ENCODE measurements at places on chromosomes 5 and 9.

DNA sequence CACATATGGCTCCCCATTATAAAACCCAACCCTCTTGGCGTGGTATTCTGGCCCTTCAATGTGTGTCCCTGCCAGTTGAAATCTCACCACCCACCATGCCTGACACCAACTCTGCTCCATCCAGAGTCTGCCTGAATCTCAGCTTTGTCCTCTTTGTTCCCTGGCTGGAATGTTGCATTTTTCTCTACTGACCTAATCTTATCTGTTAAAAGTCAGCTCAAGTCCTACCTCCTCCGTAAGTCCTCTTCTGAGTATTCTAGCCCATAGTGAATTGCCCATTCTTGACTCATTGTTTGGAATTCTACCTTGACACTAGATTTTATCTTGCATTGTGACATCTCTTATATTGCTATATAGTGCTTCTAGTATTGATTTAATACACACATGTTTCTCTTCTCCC lies 207.1 kb upstream of the VLDLR start:
- DNase-seq = no peak

GRCh38 chr5:40871177-40871576 lies 30.0 kb downstream of the CARD6 start:
- DNase-seq = no peak

- DNase-seq = no peak
Observed at GRCh38 chr9:77291714-77292113, 114.4 kb downstream of the VPS13A start.

GRCh38 chr5:89297066-89297465 lies 414.1 kb upstream of the MEF2C start:
- no peak for DNase-seq

DNA sequence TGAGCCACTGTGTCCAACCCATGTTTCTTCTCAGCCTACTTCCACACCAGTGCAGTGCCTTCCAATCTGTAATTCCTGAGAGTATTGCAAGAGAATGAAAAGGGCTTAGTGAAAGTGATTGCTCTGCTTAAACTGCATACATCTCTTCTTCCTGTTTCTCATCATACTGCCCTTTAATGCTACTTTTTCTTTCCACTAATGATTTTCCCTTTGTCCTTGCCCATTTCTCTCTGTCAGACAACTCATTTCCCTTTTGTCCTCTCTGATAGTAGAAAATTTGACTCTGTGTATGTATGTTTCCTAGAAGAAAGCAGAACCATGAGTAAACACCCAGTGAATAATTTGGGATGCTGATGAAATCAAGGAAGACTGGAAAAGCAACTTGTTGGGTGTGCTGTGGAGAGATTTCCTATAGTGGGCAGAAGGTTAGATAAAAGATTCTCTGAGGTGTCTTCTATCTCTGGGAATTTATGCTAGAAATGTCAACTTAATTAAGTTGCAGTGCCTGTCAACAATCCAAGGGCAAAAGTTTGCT lies 102.2 kb upstream of the CHD1 start:
- no peak for DNase-seq

- no peak for DNase-seq
Observed at GRCh38 chr9:68851657-68852056, 146.6 kb downstream of the PIP5K1B start.

GRCh38 chr5:8685704-8686103 lies 816.8 kb downstream of the MTRR start:
- DNase-seq = no peak

DNA sequence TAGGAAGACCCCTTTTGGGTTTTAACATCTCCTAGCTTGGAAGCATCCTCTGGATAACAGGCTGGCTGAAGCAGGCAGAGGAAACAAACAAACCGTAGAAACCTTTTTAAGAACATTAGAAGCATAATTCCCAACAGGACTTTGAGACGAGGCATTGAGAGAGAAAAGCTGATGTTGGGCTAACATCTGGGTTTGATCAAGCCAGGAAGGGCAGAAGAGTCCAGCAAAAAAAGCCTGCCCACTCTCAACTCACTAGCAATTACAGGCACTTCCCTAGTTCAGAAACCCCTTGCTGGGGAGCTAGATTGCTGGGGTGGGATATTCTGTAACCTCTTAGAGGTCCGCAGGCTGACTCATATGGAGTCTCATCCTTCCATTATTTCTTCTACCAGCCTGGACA lies 75.4 kb upstream of the CTNNA1 start:
- DNase-seq = no peak

DNA sequence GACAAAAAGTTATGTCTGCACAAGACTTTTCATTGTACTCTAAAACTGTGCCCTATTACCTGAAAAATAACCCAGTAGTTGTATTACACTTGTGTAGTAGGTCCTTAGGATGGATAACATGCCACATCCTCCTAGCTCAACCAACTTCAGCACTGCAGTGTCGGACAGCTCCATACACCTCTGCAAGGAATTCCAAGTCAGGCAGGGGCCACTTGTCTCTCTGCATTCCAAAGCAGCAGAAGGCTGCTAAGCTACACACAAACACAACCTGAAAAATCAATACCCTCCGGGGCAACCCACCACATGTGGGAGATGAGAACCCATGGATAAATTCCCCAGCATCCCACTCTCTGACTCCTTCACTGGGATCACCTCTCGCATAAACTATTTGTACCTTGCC lies 50.2 kb downstream of the MED10 start:
- DNase-seq = no peak

- DNase-seq = no peak
Observed at GRCh38 chr5:94853120-94853519, 234.7 kb downstream of the SLF1 start.

DNA sequence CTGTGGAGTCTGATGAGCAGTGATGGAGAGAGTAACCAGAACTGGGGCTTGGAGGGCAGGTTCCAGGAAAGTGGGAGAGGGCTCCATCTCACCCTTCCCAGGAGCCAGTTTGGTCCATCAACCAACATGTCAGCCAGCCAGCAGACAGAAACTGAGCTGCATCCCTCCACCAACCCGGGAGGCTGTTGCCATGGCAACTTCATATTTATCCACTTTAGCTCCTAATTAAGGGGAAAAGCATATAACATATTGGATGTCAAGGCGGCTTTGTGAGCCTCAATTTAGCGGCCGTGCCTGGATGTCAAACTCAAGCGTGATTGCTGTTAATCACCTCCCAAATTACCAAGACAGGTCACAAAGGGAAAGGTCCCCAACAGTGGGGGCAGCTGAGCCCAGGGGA lies 81.5 kb upstream of the ARAP3 start:
- DNase-seq = no peak

- DNase-seq = no peak
Observed at GRCh38 chr9:99634186-99634585, 187.5 kb upstream of the NR4A3 start.

DNA sequence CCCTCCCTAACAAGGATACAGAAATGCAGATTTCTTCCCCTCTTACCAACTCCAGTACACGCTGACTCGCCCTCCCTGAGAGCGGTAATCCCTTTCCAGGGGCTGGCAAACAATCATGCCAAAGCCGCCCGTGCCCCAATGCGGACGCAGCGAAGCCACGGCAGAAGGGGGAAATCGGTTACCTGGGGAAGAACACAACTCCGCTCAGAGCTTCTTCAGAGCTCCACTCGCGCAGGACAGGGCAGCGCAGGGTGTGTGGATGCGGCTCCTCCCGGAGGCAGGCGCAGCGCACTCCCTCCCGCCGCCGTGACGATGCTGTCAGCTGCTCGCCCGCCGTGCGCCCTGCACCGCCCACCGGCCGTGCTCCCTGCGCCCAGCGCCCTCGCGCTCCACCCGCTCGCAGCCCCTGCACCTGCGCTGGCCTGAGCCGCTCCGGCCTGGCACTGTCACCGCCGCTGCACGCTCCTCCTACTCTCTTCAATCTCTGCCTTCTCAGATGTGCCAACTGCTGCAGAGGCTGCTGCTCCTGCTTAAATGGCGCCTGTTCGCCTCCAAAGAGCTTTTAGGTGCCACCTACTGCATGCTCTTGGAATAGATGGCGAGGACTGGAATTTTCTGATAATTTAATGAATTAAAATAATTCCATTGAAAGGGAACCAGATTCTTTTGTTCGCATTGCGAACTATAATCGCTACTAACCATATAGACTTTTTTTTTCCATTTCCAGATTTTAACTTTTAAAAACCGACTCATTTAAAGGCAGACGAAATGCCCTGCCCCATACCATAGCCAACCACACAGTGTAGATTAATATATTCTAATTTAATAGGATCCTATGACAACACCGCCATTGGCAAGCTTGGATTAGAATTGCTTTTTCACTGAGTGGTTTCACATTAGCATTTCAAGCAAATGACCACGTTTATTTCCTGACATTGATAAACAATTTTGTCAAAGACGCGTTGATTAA lies at the start of gene DIRAS2:
DIRAS2 (minus strand) TSS at position 255 of the 970 bp plus-strand sequence. CDS start 28,997 bp downstream, outside the sequence.
- no peak for DNase-seq

- DNase-seq = no peak
Observed at GRCh38 chr5:79560771-79561524, 47.0 kb upstream of the HOMER1 start.

DNA sequence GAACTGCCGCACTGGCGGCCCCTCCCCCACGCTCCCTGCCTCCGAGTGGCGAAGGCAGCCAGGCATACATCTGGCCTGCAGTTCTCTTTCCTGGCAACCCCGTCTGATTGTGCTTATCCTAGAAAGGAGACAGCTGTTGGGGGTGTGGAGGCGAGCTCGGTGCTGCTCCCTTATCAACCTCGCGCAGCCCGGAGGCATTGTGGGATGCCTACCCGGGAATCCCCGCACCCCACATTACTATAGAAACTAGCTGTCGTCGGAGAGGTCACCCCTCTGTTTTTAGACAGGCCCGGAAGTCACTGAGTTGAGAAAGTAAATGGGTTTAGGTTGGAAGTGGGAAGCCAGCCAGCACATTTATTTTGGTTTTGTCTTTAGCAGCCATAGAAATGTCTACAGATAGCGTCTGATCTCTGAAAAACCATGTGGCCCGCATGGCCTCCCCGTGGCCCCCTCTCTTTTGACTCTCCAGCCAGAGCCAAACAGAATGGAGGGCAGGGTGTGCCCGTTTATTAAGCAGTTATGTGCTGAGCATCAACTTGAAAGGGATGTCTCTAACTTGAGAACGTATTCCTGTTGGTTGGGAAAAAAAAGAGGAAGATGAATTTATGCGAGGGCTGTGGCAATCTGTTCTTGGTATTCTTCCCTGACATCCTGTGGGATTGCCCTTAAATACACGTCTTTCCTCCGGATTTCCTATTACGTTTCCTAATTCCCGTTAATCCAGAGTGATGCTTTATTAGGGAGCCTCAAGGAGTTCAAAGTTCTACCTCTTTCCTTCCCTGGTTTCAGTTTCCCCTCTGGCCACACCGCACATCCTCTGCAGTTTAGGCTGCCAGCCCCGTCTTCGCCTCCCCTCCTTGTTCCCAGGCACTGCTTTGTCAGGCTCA lies 3.9 kb downstream of the STC2 start:
- no peak for DNase-seq

DNA sequence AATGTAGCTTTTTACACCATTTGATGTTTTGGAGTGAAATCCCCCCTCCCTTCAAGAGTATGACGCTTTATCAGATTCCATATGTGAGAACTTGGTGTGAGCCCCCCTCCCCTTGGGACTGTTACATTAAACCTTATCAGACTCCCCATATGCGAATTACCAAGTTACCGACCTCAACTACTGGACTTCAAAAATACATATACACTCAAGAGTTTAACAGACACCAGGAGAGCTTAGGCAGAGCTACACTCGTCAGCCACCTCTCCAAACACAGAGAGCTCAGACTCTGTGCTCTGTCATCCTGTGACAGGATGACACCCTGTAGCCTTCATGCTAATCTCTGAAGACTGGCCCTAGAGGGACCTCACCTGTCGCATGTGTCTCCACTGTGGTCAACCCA lies 50.2 kb downstream of the FAM114A2 start:
- DNase-seq = no peak

GRCh38 chr5:147857302-147858129 lies 21.0 kb upstream of the SCGB3A2 start:
- DNase-seq = no peak

- DNase-seq = no peak
Observed at GRCh38 chr5:34857161-34857560, 18.2 kb downstream of the TTC23L start.

DNA sequence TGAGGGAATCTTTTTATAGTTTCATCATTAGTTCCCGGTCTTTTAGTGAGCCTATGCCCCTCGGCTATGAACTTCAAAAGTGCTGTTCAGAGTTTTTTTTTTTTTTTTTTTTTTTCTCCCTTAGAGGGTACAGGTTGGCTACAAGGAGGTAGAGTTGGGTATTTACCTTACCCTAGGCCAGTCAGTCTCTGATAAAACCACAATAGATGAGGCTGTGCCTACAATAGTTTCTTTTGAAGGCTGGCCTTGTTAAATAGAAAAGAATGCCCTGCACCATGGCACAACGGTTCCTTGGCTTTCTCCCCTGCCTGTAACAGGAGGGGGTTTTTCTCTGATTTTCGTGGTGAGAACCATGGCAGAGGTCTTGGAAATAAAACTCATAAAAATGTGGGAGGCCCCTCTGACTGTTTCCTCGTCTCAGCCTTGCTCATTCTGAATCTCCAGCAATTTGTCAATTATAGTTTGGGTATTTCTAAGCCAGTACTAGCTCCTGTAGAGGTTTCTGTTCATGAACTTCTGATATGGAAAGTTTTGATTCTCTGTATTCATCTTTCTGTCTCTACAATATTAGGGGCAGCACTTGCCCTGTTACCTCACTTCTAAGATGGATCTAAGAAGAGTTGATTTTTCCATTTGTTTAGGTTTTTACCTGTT lies 152.0 kb downstream of the MTRR start:
- DNase-seq = no peak

GRCh38 chr5:38497946-38498345 lies 58.5 kb downstream of the LIFR start:
- DNase-seq = no peak

GRCh38 chr5:9765419-9766140 lies 135.4 kb upstream of the TAS2R1 start:
- DNase-seq = no peak

DNA sequence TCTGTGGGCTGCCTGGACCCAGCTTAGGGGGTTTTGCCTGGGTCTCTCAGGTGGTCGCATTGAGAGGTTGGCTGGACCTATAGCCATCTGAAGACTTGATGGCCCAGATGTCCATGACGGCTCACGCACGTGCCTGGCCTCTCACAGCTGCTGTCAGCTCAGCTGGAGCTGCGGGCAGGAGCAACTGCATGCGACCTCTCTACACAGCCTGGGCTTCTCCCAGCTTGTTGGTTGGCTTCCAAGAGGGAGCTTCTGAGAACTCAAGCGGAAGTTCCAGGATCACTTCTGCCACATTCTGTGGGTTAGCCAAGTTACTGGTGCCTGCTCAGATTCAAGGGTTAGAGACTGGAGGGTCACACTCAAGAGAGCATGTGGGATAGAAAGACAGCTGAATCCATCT lies 99.2 kb downstream of the DAPK1 start:
- DNase-seq = no peak

GRCh38 chr5:132853323-132853722 lies 12.9 kb downstream of the GDF9 start:
- DNase-seq = no peak

- DNase-seq = no peak
Observed at GRCh38 chr9:33239921-33240320, at the start of gene SPINK4. SPINK4 (plus strand) TSS chr9:33240167; CDS start chr9:33240209, 42 bp downstream.

- DNase-seq = no peak
Observed at GRCh38 chr9:14899815-14900193, 10.4 kb downstream of the FREM1 start.

GRCh38 chr5:116738615-116739261 lies 164.1 kb upstream of the SEMA6A start:
- no peak for DNase-seq

Data from esophagus squamous epithelium (tissue), 5 donors.